ENCODE measurements at places on chromosomes 16 and 17. TPM values are rescaled to one million over a fixed set of nuclear protein-coding genes. Genes with fewer than 3 reads are reported as not detected.

Gene CAMKK1
- total RNA-seq = 3.8 TPM

Gene CIBAR2
- not detected for total RNA-seq

Gene PRSS27
- 3.0 TPM for total RNA-seq

Gene PSME3IP1
- total RNA-seq = 71.9 TPM

Gene MYCBPAP
- total RNA-seq = 0.99 TPM

Gene SDR42E2
- not detected for total RNA-seq

Gene ASGR2
- not detected for total RNA-seq

Gene PRSS53
- total RNA-seq = 3.4 TPM

Gene PDILT
- total RNA-seq = not detected

Gene C16orf96
- 0.38 TPM for total RNA-seq

Gene PROCA1
- total RNA-seq = 2.7 TPM

Gene UTS2R
- not detected for total RNA-seq

Gene KRTAP4-1
- total RNA-seq = not detected
